ENCODE measurements at places on chromosomes 5 and 9.

- DNase-seq: no peak
Measured at GRCh38 chr5:148393390-148393741, 9.6 kb downstream of the FBXO38 start.

DNA sequence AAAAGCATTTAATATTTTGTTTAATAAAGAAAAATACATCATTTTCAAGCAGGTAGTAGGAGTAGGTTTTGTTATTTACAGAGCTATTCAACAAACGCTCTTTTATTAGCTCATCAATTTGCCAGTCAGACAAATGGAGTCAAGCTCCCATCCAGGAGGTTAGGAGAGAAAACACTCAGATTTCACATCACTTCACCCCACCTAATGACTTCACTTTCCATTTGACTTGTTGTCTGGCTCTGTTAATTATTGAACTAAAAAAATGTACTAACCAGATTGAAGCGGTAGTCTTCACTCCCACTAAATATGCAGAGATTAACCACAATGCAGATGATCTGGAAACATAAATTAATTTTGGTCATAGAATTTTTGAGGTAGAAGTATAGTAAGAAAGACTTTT is 193.6 kb upstream of the VCAN start:
- no peak for DNase-seq

DNA sequence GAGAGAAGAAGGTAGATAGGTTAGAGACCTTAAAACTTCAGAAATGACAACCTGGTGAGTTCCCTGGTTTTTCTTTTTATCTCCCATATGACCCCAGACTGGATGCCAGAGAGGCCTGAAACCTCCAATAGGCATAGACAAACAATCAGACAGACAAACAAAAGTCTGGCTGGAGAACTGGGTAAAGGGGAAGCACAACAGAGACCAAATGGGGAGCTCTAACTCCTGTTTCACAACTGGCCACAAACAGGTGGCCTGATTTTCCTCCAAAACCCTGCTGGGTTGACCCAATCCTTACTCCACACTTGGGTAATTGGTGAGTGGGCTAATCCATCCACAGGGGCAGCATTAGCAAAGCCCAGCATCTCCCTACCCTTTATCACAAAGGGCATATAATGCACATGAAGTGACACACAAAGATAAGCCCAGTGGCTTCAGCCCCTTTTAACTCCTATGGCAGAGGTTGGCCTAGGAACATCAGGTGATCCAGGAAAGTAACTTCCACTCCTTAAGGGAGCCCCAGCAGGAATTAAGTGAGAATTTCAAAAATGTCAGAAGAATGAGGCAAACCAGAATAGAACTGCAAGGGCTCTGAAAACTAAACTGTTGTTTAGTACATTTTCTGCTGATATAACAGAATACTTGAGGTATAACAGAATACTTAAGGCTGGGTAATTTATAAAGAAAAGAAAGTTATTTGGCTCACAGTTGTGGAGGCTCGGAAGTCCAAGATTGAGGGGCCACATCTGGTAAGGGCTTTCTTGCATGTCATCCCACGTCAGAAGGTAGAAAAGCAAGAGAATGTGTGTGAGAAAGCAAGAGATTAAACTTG is 60.9 kb upstream of the ROR2 start:
- no peak for DNase-seq

- no peak for DNase-seq
Measured at GRCh38 chr5:80036615-80037014, 1.5 kb downstream of the THBS4 start.

GRCh38 chr9:138073408-138073807 is 195.8 kb downstream of the CACNA1B start:
- no peak for DNase-seq
